ENCODE measurements at places on chromosomes 5 and 9.

DNA sequence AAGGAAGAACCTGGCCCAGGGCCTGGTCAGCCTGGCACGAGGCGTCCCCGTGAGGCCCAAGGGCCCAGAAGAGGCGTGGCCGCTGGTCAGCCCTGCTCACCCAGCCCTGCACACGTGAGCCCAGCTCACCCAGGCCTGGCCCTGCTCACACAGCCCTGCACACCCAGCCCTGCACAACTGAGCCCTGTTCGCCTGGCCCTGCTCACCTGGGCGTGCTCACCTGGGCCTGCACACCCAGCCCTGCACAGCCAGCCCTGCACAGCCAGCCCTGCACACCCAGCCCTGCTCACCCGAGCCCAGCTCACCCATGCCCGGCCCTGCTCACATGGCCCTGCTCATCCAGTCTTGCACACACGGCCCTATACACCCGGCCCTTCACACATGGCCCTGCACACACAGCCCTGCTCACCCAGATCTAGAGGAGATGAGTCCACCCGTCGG lies 2.1 kb downstream of the ZDHHC11 start:
- DNase-seq = no peak

DNA sequence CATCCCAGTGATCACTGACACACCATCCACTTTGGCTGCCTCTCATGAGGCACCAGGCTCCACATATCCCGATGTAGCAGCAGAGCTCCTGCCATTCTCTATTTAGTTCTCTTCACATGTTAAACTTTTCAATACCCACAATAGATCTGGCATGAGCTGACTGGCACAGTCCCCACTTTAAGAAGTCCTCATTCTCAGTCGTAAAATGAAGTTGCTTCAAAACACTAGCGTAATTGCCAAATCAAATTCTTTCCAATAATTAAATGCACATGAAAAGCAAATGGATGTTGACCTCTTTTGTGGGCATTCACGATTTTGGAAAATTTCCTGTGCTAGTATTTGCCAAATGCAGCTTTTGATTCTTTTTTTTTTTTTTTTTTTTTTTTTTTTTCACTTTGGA lies 32.4 kb downstream of the HAPLN1 start:
- DNase-seq = no peak

DNA sequence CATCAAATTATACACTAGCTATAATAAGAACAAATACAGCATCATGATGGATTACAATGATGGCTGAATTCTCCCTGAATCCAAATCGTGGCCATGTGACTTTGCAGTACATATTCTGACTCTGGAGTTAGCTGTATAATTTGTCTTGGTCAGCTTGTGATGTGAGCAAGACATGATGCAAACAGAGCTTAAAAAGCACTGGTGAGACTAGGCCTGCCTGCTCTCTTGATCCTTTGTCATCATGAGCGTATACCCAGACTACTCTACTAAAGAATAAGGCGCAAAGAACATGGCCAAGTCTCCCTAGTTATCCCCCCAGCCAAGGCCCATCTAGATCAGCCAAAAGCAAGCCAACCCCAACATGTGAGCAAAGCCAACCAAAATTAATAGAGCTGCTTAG lies 34.7 kb upstream of the IFNE start:
- DNase-seq = no peak

- DNase-seq = no peak
Observed at GRCh38 chr5:139743001-139743771, 52.4 kb upstream of the PSD2 start.

DNA sequence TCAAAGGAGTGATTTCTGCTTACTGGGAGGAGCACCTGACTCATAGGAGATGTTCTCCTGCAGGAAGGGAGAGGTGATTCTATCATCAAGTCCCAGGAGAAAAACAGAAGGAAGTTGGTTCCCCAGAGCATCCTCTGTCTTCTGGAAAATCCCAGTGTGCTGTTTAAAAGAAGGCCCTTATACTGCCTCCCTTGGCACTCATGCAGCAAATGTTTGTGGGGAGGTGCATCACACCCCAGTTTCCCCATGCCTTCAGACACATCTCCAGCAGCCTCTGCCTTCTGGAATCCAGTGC lies 63.1 kb downstream of the PPARGC1B start:
- no peak for DNase-seq

DNA sequence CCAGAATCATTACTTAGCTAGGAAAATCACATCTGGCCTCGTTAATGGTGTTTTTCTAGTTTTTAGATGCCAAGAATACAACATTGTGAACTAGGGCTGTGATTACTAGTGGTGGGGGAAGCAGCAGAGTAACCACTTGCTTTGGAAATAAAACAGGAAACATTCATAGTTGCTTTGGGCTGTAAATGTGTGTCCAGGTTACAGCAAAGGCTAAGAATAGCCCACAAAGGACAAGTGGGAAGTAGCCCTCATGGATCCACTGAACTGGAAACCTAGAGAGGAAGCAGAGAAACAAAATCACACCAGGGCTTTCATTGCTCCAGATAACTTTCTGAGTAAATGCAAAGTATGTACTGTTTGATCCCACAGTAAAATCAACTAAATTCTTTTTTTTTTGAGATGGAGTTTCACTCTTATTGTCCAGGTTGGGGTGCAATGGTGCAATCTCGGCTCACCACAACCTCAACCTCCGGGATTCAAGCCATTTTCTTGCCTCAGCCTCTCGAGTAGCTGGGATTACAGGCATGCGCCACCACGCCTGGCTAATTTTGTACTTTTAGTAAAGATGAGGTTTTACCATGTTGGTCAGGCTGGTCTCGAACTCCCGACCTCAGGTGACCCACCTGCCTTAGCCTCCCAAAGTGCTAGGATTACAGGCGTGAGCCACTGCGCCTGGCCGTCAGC lies 56.2 kb upstream of the TNFSF15 start:
- DNase-seq = no peak

DNA sequence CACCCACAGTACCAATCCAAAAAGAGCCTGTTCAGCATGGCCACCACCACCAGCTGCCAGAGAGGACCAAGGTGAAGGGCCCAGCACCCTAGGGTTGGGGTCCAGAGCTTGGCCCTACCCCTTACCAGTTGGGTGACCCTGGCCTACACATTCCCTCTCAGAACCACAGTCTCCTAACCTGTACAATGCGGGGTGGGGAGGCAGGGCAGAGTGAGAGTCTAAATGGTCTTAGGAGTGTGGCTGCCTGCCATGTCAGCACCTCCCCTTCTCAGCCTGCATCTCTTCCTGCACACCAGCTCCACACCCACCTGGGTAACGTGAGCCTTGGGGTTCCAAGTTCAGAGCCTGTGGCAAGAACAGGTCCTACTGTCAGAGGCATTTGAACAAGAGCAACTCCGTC lies 92.2 kb downstream of the C5orf15 start:
- no peak for DNase-seq

GRCh38 chr5:135051872-135052271 lies 17.8 kb upstream of the PITX1 start:
- no peak for DNase-seq

GRCh38 chr5:149450199-149450598 lies 71.1 kb upstream of the IL17B start:
- DNase-seq = no peak
